ENCODE measurements at places on chromosomes 6 and 20.

- peak; percentile 38 for DNase-seq
Measured at GRCh38 chr6:156905801-156906200, 128.6 kb downstream of the ARID1B start.

DNA sequence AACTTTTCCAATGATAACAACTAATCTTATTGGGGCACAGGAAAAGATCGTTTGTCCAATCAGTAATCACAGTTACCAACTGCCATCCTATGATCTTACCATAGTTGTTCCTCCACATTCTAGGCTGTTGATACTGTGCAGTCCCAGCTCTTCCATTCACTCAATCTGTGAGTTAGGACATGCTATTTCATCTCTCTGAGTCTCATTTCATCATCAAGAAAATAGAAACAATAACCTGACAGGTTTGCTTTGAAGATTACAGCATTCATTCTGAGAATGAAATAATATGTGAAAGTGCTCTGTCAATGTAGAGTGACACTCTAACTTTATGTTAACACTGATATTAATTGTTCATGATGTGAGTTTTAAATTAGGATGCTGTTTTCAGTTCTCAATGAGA is 89.8 kb downstream of the KIF13A start:
- DNase-seq, result no peak

DNA sequence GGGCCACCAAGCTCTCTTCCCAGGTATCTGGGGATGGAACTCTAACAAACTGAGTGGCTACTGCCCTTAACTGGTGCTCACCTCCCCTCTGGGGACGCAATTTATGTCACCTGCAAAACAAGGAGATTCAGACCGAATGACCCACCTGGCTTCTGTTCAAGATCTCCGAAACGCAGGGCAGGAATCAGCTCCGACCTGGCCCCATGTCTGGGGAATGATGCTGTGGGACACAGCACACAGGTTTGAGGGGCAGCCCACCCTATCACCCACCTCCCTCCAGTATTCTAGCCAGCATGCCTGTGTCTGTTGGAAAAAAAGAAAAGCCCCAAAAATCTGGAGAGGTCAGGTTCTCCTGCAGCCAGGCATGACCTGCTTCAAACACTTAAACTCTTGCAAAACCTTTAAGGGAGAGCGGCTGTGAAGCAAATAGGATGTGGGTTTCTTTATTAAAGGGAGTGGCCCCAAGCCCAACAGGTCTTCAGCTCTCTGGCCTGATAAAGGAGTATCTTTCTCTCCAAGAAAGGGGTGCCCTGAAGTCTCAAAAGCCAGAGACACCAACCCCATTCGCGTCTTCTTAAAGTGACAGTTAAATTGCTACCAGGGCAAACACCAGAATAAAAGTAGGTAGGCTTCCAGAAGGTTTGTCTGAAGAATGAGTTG is 6.4 kb downstream of the PREX1 start:
- DNase-seq, result peak; percentile 91

GRCh38 chr6:56953597-56954402 is 1.1 kb upstream of the BEND6 start:
- peak; percentile 13 for DNase-seq
